ENCODE measurements at places on chromosomes 2 and 18.

GRCh38 chr2:138600732-138601457 is 99.3 kb downstream of the SPOPL start:
- no peak for DNase-seq

DNA sequence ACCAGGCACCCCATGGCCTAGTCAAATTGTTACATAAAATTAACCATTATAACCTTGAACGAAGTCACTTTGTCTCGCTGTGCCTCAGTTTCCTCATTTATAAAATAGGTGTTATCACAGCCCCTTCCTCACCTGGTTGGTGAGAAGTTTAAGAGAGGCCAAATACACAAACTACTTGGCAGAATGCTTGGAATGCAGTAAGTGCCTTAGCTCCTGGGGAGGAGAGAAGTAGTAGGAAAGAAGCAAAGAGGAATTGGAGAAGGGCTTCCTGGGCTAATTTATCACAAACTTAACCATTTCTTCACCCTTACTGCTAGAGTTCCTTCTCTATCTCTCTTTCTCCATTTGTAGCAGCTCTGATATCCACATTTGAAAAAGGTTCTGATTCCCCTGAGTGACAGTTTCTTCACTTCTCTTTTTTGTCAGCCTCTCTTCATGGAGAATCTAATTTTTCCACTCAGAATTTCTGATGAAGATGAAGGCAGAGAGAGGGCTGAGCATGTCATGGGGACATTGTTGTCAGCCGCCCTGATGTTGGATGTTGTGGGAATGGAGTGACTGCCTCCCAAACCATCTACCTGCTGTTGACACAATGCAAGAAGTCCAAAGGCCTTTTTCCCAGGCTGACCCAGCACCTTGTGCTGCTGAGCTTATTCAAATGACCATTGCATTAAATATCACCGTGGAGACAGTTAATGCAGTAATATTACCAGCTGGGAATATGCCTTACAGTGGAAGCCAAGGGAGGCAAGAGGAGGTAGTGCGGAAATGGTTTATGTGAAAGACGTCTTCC is 60.4 kb downstream of the BOD1L2 start:
- DNase-seq, result no peak

GRCh38 chr2:65775839-65776238 is 343.4 kb upstream of the SPRED2 start:
- no peak for DNase-seq

GRCh38 chr2:192579965-192580700 is 385.4 kb upstream of the TMEFF2 start:
- DNase-seq, result no peak

DNA sequence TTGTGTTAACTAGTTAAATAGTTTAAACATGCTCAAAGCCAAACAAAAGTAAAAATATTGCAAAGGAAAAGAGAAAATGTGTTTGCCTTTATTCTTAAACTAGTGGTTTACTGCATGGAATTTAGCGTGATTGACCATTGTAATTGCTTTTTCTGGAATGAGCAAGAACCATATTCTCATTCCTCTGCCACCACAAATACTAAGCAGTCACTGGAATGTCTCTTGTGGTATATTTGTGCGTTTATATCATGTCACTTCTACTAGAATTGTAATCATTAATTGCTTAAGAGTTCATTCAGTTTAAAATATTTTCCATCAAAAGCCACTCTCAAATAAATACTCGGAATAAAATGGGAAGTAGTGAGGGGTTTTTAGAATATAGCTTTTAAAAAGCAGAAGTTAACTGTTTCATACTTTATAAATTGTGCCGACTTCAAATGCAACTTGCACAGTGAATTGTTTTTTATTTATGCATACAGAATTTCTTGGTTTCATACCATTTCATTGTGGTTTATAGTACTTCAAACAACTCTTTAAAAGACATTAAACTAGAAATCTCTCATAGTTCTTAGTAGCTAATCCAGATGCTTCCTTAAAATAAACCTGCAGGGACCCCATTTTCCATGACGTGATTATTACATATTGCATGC is 288.1 kb downstream of the EPHA4 start:
- DNase-seq, result no peak

- DNase-seq, result no peak
Observed at GRCh38 chr2:228417956-228418355, 236.5 kb upstream of the SPHKAP start.

DNA sequence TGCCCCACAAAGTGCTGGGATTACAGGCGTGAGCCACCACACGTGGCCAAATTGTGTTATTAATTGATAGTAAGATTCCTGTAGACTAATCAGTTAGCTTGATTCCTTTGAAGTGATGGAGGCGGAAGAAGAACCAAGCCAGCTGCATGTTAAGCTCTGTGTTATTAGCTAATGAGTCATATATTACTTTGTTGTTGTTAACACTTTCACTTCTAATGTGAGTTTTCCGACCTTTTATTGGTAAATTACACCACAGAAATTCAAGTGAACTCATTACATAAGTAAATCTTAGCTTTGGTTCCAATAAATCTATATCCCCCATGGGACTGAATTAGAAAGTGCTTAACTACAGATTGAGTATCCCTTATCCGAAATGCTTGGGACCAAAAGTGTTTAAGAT is 20.3 kb downstream of the CHMP1B start:
- no peak for DNase-seq

- no peak for DNase-seq
Observed at GRCh38 chr2:75337619-75338018, 138.3 kb upstream of the TACR1 start.

- no peak for DNase-seq
Observed at GRCh38 chr2:31317396-31317795, 83.4 kb downstream of the EHD3 start.

DNA sequence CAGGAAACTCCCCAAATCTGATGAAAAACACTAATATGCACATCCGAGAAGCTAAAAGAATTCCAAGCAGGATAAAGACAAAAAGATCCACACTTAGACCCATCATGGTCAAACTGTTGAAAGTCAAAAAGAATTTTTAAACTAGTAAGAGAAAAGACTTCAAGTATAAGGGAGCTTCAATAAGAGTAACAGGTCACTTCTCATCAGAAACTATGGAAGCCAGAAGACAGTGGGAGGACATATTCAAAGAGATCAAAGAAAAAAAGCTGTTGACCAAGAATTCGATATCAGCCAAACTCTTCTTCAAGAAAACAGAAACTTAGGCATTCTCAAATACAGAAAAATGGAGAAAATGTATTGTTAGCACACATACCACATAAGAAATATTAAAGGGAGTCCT is 50.4 kb downstream of the ZC3H8 start:
- DNase-seq, result no peak

DNA sequence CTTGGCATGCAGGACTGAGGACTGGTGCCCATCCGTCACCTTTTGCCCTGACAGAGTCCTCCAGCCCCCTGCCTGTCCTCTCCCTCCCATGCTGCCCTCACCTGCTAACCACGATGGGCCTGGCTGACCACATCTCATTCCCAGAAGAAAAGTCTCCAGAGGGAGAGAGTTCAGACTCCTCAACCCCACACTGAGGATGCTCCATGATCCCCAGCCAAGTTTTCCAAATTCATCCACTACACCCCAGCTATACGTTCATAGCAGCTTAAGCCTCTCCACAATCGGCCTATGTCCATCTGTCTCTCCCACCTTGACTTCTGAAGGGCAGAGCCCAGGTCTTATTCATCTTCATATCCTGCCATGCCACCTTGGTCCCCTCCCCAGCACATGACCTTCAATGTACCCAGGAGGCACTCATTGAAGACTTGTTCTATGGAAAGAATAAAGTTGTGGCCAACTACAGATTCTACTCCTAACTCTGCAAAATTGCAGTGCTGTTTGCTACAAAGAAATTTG is 115.6 kb upstream of the ID2 start:
- no peak for DNase-seq

- no peak for DNase-seq
Observed at GRCh38 chr18:30450927-30451326, 591.6 kb downstream of the DSC3 start.

DNA sequence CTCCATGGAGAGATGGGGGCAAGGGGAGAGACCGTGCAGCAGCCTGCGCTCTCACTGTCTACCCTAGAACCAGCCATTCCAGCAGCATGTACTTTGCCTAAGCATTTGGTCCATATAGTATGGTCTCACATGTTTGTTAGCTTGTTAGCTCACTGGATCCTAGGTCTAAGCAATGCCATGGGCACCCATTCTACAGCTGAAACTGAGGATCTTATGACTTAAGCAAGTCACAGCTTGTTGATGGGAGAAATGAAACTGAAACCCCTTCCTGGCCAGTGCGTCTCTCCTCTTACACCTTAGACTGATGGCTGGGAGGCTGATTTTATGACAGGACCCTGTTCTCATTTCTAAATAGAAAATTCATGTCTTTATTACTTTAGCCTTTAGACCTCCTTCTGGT is 90.1 kb downstream of the EPAS1 start:
- DNase-seq, result no peak

DNA sequence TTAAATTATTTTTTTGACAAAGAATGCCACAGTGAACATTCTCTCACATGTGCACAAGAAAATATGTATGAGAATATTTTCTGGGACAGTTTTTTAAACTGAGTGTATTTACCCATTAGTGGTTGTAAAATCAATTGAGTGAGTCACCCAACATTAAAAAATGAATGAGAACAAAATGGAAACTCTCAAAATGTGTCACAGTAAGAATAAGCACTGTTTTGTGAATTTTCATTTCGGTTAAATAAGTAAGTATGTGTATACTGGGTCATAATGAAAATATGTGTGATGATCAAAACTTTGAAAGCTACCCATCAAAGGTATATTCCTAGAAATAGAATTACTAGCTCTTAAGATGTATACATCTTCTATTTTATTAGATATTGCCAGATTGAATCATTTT is 11.6 kb downstream of the BABAM2 start:
- DNase-seq, result no peak

GRCh38 chr2:226164512-226164911 is 635.1 kb downstream of the IRS1 start:
- no peak for DNase-seq

- DNase-seq, result peak; percentile 73
Observed at GRCh38 chr2:200306931-200307723, 634 bp downstream of the SPATS2L start.

DNA sequence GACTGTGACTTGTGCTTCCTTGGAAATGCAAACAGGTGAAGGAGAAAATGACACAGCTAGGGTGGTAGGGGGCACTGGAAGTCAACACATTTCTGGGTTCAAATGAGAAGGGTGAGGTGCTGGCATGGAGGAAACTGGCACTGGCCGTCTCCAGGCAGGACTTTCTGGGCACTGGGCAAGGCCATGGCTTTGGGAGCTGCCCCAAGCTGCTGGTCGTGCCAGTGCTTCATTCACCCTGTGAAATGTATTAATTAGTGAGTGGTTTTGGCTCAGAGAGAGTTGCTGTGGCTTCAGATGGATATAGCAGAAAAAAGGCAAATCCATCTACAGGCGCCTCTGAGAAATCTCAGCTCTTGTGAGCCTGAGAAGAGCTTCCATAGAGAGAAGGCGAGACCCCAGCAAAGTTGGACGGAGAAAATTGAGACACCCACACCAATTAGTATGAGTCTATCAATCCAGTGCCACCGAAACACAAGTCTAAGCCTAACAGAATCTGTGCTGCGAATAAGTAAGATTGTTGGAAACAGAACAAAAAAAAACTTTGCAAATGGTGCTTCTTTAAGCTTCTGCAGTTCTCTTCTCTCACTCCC is 202.1 kb upstream of the TNP1 start:
- DNase-seq, result no peak
